ENCODE measurements at places on chromosomes 2 and 18.

GRCh38 chr18:48988508-48989303, 37.9 kb upstream of the SMAD7 start:
- DNase-seq: no peak

DNA sequence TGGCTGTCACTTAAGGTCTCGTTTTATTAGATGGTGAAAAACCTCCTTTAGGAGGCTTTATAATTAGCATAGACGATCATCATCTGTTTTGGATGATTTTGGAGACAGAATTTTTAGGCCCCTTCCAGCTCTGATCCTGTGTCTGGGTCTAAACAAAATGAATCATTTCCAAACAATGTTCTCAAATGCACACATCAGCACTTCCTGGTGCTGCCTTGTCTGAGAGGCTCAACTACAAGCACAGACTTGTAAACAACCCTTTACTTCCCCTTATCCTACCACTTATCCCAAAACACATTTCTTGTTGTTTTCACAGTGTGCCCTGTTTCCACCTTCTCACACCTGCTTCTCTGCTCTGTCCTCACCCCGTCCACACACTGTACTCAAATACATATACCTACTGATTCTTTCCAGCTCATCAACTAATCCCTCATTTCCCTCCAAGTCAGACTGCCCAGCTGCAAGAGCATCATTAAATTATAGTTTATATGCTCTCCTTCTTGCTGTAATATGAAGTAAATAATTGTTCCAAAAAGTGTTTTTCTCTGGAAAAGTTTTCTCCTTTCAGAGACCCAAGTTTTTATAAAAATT, 71.2 kb upstream of the COL3A1 start:
- DNase-seq: no peak

DNA sequence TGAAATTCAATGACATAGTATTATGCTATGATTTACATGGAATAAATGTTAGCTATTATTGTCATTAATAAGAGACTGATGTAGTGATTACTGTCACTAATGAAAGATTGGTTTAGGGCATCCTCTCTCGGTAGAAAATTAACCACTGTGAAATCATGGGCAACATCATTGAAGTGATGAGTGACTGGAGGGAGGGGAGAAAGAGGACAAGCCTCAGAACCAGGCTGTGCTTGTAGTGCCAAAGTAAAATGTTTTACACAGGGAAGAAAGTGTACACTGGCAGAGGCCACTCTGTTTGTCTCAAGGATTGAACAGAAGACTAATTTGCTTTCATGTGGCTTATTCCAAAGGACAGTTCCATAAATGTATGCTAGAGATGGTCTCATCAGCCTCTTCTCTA, 456.2 kb upstream of the TCF4 start:
- no peak for DNase-seq

GRCh38 chr2:18465979-18466378, 94.5 kb downstream of the RDH14 start:
- DNase-seq: no peak

GRCh38 chr2:16038621-16039020, 98.3 kb downstream of the MYCN start:
- peak; percentile 28 for DNase-seq

DNA sequence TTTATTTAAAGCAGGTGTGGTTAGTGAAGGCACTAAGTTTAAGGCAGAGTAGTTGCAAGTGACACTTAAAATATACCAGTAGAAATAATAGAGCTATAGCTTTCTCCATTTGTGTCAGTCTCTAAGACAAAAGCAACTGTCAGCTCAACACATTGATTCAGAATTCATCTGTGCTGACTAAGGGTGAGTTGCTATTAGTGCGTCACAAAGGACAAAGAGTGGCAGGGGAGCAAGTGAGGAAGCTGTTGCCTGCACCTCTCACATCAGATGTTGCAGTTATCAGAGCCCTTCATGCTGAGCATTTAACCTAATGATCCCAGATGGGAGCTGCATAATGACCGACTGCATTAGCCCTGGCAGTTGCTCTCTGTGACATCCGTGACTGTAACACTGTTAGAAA, 138.6 kb downstream of the DTNA start:
- DNase-seq: no peak

- DNase-seq: peak; percentile 46
Measured at GRCh38 chr2:237456200-237456843, 30.7 kb upstream of the MLPH start.

Data from muscle of arm (tissue), 14 donors.